HL-60 (cell line): ENCODE measurements at places on chromosomes 13 and 19.

DNA sequence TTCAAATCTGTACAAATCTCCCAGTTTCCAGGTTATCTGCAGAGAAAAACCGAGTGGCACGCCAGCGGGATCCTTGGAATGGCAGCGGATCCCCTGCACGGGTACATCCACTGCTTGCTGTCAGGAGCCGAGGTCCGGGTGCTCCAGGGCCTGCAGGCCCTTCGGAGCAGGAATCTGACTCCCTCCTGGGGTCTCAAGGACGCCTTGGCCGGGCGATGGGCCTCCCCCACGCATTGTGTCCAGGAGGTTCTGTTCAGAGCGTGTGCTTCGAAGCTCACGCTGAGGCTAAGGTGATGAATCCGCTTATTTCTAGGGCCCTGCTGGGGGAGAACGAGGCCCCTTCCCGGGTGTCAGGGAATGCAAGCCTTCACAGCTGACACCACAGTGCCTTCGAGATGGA, 148.9 kb downstream of the SOX1 start:
- no peak for DNase-seq

GRCh38 chr19:49514151-49514550, 1.7 kb downstream of the FCGRT start:
- no peak for DNase-seq

DNA sequence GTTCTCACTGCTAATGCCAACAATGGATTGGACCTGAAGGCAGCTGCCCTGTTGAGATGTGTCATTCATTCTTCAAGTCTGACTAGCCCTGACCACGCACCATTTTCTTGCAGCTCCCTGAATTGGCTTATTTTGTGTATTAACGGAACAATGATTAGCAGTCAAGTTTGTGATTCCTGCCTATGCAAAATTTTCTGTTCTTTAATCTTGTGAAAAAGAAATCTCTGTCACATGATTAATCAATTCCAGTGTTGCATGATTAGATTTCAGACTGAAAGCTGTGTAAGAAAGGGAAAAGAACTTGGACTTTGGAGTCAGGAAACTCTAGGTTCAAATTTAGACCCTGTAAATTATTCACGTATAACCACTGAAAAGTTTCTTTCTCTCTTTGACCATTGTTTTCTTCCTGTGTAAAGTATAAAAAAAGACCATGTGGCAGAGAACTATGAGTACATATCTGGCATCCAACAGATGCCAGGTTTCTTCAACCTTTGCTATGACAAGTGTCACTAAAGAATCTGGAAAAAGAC, 64.5 kb upstream of the SLC10A2 start:
- no peak for DNase-seq

- DNase-seq, result peak; percentile 74
Measured at GRCh38 chr13:31945202-31945961, 86.2 kb upstream of the FRY start.

DNA sequence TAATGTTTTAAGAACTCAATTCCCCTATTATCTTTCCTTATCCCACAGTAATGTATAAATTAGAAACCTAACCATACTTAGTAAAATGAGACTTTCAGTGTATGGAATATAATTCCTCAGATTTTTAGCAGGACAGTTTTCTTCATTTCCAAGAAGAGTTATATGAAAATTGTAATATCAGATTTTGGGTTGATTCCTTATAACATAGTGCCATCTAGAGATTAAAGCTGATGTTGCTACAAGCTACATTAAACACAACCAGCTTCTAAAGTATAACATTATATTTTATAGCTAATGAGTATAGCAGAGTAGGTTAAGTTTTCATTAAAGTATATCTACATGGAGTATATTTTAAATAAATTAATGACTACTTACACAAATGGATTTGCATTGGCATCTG, 99.7 kb upstream of the MIR17HG start:
- no peak for DNase-seq

DNA sequence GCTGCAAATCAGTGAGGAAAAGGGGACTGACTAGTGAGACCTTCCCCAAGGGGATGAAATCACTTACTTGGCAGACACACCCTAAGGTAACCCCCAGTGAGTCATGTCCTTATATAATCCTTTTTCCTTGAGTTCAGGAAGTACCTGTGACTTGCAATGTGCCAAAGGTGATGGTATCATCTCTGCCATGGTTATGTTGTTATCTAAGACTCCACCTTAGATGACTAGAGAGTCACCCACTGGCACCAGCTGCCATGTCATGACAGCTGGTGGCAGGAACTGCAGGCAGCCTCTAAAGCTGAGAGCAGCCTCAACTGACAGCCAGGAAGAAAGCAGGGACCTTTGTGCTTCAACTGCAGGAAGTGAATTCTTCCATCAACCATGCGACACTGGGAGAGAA, 12.5 kb downstream of the PBX4 start:
- no peak for DNase-seq

DNA sequence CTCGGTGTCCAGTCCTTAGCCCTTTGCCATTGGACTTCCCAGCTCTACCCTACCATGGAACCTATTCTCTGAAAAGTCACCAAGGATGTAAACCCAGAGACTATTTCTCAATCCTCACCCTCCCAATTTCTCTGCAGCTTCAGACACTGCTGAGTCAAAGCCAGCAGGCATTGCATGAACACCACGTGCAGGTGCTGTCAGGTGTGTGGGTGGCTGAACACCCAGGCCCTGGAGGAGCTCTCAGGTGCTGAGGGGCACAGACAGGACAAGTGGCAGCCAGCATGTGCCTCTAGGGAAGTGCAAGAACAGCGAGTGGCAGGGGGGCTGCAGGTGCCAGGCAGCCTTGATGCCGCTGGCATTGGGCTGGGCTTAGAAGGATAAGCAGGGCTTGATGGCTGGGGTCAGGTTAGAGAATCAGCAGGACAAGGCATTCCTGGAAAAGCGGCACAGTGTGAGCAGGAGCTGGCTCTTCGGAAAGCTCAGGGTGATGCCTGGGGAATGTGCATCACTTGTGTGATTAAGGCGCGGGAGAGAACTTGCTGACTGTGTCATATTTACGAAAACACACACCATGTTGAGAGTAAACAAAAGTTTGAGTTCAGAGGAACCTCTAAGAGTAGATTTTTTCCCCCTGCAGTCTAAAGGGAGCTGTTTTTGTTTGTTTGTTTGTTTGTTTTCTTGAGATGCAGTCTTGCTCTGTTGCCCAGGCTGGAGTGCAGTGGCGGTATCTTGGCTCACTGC, 83.8 kb downstream of the LNX2 start:
- DNase-seq, result no peak

GRCh38 chr13:20702915-20703779, at the start of gene IL17D:
Gene IL17D (plus strand): TSS chr13:20703699. CDS start chr13:20704002, 303 bp downstream.
- no peak for DNase-seq

- peak; percentile 46 for DNase-seq
Measured at GRCh38 chr19:7971553-7972520, 28.4 kb upstream of the TIMM44 start.

- DNase-seq, result no peak
Measured at GRCh38 chr19:28987177-28987576, 225.8 kb downstream of the UQCRFS1 start.

DNA sequence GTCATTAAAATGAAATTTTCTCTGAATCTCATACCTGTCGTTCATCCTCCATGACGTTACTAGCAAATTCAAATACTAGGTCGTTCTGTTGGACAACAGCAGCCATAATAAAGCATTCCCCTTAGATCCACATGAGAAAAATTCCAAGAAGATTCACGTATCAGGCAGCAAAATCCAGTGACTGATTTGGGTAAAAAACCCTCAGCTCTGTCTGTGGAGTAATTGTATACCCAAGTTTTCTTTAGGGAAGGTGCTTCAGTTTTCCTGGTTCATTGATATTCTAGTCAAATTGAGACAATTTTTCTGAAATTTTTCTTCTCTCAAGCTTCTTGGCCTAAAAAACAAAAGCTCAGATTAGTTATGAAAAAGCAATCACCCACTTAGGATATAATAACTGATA, 37.2 kb downstream of the ELF1 start:
- no peak for DNase-seq

GRCh38 chr19:19405971-19406877, 749 bp downstream of the GATAD2A start:
- DNase-seq, result peak; percentile 18

DNA sequence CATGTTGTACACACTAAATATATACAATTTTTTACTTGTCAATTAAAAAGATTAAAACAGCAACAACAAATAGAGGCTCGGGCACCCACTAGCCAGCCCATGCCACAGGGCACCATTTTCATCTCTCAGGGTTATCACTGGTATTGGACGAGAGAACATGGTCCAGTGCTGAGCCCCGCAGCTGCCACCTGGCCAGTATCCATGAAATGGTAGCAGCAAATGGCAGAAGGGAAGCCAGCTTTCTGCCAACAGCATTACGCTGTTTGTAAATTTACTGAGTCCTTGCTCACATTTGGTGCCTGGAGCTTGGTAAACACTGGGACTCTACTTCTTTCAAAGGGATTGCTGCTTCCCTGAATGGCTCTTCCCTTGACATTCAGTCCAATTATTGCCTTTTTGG, 87.9 kb upstream of the WASF3 start:
- no peak for DNase-seq

DNA sequence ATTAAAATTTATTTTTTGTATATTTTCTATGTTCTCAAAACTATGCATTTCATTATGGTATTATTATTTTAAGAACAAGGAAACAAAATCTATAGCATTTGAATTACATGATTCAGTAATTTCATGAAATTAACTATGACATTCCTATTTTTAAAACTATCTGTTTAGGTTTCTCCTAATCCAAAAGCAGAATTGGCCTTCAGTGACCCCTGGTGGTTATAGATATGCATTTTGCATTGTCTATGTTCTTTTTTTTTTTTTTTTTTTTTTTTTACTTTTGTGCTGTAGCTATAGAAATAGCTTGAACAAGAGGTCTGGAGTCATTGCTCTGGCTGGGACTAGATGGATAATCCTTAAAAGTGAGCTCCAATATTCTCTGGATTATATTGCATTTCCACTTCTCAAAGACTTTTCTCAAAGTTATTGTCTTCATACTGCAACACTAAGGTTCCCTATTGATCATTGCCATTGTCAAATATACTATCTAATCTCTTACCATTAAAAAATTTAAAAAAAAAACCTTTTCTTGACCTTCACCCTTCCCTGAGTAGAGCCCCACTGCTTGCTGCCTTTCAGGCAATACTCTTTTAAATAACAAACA, 15.9 kb upstream of the DNAJC3 start:
- DNase-seq, result no peak

DNA sequence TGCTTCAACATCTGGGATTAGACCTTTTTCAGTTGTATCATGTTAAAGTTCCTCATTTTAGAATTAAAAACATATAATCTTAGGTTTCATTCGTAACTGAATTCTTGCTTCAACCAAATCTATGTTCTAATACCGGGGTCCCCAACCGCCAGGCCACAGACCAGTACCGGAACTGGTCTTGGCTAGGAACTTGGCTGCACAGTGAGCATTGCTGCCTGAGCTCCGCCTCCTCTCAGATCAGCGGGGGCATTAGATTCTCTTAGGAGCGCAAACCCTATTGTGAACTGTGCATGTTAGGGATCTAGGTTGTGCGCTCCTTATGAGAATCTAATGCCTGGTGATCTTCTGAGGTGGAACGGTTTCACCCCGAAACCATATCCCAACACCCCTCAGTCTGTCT, 19.2 kb downstream of the ITM2B start:
- no peak for DNase-seq

- no peak for DNase-seq
Measured at GRCh38 chr13:27406178-27406939, 18.1 kb upstream of the GTF3A start.

- no peak for DNase-seq
Measured at GRCh38 chr19:42325896-42326771, 699 bp downstream of the MEGF8 start.

DNA sequence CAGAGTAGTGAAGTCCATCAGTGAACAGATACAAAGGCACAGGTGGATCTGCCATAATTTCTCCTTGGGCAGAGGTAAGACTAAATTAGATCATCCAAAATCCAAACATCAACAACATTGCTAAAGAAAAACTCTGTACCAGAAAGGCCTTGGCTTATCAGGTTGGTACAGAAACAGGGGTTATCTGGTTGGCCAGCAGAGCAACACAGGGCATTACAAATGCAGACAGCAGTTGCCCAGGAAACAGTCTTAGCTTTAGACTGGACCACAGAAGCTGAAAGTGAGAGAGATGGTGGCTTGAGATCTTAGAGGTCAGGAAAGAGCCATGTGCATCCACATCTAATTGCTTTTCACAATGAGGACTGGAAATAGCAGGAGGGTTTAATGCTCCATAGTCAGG, 26.6 kb upstream of the DGKH start:
- no peak for DNase-seq

DNA sequence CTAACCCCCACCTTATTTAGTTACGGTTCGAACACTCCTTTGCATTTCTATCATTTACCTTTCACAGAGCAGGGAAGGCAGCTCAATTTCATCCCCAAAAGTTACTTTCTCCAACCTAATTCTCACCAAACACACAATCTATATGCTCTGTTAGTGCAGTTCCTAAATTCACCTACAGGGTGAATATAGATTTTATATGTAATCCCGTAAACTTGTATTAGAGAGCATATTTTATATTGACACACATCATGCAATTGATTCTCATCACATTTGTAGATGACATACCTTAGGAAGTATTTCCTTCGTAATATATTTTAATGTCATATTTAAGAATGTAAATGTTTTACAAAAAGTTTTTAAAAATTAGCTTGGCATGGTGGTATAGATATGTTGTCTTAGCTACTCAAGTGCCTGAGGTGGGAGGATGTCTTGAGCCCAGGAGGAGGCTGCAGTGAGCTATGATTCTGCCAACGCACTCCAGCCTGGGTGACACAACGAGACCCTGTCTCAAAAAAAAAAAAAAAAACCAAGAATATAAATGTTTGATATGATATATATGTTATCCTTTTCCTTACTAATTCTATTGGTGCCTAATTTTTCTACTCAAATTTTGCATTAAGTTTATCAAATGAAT, 57.3 kb upstream of the TNFRSF19 start:
- no peak for DNase-seq

- no peak for DNase-seq
Measured at GRCh38 chr13:48644951-48645350, 8.8 kb upstream of the CYSLTR2 start.

- DNase-seq, result no peak
Measured at GRCh38 chr13:42272115-42272803, at the start of gene AKAP11. Gene AKAP11 (plus strand): TSS chr13:42272152. CDS start chr13:42286349, 14,197 bp downstream.

DNA sequence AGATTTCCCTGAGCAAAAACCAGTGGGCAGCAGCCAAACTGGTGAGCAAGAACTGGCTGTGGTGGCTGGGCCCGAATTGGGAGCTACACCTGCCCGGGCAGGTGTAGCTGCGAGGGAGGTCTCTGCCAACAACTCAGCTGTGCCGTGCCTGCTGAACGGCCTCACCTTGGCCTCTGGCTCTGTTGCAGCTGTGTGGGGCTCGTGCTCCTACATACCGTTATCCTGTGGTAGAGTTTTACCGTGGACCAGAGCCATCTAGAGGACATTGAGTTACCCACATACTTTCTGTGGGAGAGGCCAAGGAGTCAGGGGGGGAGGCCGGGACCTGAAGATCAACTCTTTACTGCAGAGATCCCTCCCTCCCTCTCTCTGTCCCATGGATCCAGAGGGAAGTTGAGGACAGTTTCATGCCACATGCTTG, 113.2 kb downstream of the TM9SF2 start:
- DNase-seq, result no peak

- DNase-seq, result no peak
Measured at GRCh38 chr13:34344816-34345215, 526.9 kb downstream of the RFC3 start.

- DNase-seq, result no peak
Measured at GRCh38 chr13:25692099-25692498, 320.3 kb downstream of the ATP8A2 start.
